ENCODE measurements at places on chromosomes 4 and X.
A peak's percentile ranks its signal among the peaks of the same experiment; 100 is the strongest.

GRCh38 chr4:184845367-184846021, 19.7 kb upstream of the ACSL1 start:
- peak; percentile 17 for DNase-seq

- peak; percentile 24 for DNase-seq
Measured at GRCh38 chr4:28686618-28687017, 1826.0 kb downstream of the STIM2 start.

GRCh38 chr4:21469438-21470300, 478.9 kb downstream of the KCNIP4 start:
- DNase-seq = peak; percentile 71

DNA sequence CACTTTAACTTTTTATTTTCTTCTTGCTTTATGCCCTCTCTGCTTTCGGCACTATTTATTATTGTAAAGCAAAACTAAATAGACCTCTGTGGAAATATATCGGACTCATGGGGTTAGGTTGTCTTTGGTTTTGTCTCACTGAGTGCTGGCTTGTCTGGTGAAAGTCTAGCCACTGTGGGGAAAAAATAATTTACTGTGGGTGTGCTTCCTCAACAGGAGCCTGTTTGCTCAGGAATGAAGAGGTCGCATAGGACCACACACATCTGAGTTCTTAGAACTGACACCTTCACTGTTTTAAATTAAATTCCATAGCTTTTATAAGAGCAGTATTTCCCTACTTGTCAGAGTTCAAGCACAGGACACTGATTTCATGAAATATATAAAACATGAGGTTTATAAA, 103.0 kb upstream of the BMPR1B start:
- no peak for DNase-seq

GRCh38 chr4:68490826-68491457, 43.7 kb downstream of the TMPRSS11E start:
- DNase-seq = peak; percentile 2

DNA sequence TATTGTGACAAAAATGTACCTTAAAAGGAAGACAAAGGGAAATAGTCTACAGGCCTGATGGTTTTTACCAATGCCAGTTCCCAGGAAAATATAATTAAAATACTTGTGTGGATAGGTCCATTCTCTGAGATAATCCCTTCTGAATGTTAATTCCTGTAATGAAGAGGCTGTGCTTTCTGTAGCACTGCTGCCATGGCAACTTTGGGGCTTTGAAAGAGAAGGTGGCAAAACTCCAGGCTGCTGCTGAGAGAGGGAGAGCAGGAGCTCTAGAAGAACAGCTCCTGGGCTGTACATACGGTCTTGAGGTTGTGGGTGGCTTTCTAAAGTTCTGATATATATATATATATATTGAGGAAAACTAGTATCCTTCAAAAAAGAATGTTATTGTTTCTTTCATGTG, 125.4 kb downstream of the PDLIM5 start:
- DNase-seq = peak; percentile 87

- no peak for DNase-seq
Measured at GRCh38 chrX:14354521-14354920, 174.8 kb upstream of the GLRA2 start.

GRCh38 chrX:100645106-100645505, 1.1 kb downstream of the SRPX2 start:
- no peak for DNase-seq

- no peak for DNase-seq
Measured at GRCh38 chr4:76568262-76568661, 133.2 kb downstream of the SHROOM3 start.

DNA sequence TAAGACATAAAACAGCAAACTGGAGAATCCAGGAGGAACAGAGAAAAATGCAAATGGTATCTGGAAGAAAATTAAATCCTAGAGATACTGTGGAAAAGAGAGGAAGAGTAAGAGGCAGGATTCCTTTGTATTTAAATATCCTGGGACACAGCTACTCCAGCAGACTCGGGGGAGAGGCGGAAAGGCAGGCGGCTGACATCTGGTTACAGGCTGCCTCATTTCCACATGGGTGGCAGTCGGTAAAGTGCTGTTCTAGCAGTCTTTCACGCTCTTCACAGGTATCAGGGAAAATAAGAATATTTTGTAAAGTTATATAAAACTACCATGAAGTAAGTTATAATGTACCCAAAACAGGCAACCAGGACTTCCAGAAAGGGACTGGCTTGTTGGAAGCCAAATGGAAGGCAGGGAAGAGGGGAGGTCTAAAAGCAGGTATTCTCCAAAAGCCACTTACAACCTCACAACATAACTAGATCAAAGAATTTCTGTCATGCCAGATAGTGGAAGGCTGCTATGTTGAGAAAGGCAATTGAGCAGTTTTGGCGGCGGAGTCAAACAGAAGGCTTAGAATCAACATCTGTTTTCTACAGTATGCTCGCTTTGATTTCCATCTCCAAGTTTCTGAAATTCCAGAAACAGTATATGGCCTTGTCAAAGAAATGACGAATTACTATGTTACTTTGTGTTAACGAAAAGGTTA, 1.3 kb upstream of the TIGD2 start:
- DNase-seq = peak; percentile 44

- DNase-seq = no peak
Measured at GRCh38 chr4:68654946-68655721, 15.3 kb downstream of the UGT2B15 start.

DNA sequence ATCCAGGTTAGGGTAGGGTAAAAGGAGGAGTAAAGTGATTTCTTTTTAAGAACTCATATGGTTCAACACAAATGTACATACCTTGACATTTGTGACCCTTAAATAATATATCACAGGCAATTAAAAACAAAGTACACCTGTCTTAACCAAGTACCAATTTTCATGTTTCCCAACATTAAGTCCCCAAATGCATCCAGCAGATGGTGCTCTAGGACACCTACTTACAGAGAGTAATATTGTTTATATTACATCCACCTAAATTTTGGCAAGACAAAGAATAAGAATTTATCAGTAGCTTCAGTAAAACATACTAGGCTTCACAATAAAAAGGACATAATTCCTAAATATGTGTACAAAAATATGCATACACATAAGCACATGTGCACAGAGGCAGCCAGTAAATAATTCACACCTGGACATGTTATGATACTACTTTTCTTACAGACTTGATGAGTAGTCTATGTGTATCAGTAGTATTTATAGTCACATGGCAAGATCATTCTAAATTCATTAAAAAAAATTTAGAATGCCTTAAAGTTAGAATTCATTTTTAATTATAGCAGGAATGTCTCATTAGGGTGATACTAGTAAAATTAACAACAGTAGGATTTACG, 219.7 kb downstream of the DCLK2 start:
- peak; percentile 86 for DNase-seq

DNA sequence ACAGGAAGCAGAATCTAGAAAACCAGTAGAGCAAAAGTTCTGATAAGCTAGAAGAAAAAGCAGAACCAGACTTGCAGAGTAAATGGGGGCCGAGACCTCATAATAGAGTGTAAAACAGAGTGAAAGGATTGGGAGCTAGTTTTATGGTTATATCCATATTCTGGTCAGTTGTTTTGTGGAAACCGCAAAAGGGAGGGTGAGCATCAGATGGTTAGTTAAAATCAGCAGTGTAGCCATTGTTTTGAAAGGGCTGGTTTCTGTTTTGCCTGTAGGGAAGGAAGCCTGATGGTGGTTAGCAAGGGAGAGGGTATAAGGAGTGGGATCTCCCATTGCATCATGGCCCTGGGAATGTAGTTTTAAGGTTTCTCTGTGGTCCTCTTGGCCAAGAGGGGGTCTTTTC, 17.2 kb upstream of the CCNI start:
- DNase-seq = no peak

DNA sequence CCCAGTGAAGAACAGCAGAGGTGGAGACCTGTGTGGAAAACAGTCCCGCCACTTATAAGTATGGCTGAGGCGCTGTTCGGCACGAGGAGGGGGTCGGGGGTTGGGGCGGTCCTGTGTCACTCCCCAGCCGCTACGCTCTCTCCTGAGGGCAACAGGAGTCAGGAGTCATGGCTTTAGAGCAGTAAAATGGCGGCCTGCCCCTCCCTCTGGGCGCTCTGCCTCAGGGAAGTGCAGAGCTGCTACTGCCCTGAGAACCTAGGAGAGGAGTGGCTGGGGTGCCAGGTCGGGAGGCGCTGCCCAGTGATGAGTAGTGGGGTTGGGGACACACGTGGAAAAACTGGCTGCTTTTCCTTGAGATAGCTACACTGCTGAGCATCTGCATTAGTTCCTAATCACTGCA, 551.2 kb upstream of the AMOT start:
- DNase-seq = no peak

DNA sequence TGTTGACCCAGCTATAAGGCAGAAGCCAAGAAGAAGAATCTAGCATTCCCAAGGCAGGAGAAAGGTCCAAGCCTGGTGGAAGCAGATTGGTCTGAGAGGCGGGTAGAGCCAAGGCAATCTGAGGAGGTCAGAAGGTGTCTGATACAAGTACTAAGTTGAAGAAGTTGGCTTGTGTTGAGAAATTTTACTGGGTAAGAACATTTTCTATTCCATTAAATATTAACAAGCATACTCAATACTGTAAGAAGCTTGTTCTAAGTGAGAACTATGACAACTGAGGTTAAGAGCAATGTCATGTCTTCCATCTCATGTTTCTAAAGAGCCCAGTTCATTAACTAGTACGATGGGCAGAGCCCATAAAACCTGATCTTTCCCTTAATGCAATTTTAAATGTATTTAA, 75.0 kb downstream of the FAM13A start:
- no peak for DNase-seq

GRCh38 chr4:141913928-141914327, 277.5 kb downstream of the IL15 start:
- peak; percentile 34 for DNase-seq

DNA sequence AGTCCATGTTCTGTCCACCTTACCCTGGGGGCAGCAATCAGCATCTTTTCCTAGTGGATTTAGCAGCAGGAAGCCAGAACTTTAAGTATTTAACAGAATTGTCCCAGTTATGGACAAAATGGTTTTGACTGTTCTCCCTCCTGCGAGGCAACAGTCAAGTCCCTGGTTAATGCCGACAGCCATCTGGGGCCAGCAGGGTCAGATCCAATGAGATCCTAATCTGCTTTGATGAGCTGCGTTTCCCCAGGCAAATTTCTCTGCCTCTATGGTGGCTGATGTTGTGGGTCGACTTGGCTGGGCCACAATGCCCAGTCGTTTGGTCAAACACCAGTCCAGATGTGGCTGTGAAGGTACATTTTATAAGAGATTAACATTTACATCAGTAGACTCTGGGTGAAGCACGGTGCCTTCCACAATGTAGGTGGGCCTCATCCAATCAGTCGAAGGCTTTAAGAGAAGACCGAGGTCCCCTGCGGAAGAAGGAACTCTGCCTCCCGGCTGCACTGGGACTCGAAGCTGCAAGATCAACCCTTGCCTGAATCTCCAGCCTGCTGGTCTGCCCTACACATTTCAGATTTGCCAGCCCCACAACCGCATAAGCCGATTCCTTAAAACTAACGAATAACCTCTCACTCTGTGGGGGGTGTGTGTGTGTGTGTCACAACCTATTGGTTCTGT, 89.0 kb upstream of the C4orf50 start:
- DNase-seq = no peak

DNA sequence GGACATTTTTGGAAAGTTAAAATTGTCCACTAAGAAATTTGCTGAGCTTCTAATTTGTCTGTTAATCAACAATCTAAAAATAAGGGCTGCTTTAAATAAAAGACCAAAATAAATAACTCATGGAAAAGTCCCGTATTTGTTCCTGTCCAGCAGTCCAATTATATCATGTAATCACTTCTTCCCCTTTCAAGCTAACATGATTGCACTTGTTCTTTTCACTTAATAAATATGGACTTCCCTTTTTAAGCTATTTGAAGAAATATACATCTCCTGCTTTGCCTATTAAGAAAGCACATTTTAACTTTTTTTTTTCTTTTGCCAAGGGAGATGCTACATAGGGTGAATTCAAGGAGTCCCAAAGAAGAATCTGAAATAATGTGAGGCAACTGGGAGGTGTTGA, 55.6 kb upstream of the FRAS1 start:
- DNase-seq = no peak
